ENCODE measurements at places on chromosomes 7 and 10.

DNA sequence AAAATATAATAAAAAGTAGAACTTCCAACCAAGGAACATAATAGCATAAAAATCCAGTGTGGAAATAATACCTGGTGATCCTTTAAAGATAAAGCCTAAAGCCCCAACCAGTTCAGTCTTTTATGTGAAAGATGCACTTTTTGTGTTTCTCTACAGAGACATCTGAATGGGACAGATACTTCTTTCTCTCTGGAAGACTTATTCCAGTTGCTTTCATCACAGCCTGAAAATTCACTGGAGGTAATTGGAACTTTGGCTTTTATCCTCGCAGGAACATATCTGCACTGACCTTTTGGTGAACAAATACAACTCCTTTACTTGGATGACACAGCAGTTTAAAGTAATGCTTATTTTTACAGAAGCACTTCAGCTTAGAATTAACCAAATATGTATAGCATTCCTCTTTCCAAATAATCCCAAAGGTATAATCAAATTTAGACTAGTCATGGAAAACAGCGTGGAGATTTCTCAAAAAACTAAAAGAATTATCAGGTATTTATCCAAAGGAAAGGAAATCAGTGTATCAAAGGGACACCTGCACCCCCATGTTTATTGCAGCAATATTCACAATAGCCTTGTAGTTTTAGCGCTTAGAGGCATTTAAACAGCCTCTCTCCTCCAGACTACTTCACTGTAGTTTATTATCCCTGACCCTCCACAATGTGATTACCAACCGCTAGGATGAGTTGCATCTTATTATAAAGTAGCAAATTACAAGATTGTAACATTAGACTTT lies 16.8 kb downstream of the HNRNPA2B1 start:
- no peak for DNase-seq

GRCh38 chr7:128755819-128756476 lies 16.8 kb downstream of the CALU start:
- DNase-seq: no peak

GRCh38 chr7:2604608-2605174 lies 27.1 kb upstream of the TTYH3 start:
- DNase-seq: no peak

GRCh38 chr7:149459540-149460452 lies 1.1 kb downstream of the ZNF777 start:
- peak; percentile 18 for DNase-seq

- no peak for DNase-seq
Measured at GRCh38 chr7:51237446-51238133, 79.0 kb downstream of the COBL start.

- no peak for DNase-seq
Measured at GRCh38 chr7:79400222-79400621, 53.2 kb downstream of the MAGI2 start.

GRCh38 chr7:27585781-27586447 lies 76.8 kb downstream of the HIBADH start:
- DNase-seq: no peak

DNA sequence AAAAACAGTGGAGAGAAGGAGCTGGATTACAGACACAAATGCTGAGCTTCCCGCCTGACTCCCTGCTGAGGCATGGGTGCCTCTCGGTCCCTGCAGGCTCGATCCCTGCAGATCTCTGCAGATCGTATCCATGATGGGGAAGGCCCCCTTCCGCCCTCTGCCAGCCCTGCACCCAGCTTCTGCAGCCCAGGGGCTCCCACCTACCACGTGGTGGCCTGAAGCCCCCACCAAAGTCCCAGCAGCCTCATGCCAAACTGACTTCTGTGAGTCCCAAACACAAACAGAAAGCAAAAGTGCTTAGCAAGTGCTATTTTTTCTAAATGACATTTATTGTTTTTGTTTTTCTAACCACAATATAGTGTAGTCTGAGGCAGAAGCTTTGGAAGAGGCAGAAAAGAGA lies 127.1 kb upstream of the CHST15 start:
- no peak for DNase-seq

DNA sequence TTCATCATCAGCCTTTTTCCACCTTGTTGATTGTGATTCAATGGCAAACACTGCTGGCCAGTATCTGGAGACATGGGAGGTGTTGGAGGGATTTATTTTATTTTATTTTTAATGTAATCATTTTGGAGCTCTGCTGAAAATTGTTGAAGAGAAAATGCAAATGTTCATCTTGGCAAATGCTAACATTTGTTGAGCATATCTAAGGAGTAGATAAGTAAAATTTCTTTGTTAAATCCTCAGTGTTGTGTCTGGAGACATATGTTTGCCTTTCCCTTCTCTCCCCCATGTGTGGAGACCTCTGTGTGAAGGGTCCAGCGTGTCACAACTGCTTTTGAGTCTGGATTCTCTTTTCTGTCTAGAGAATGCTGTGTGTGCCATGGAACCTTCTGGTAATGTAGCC lies 300.3 kb downstream of the FZD1 start:
- DNase-seq: no peak

GRCh38 chr10:13365243-13365642 lies 17.1 kb upstream of the SEPHS1 start:
- DNase-seq: no peak

GRCh38 chr7:41481353-41481752 lies 221.5 kb downstream of the INHBA start:
- no peak for DNase-seq

- no peak for DNase-seq
Measured at GRCh38 chr10:131658476-131659110, 242.2 kb upstream of the PPP2R2D start.

DNA sequence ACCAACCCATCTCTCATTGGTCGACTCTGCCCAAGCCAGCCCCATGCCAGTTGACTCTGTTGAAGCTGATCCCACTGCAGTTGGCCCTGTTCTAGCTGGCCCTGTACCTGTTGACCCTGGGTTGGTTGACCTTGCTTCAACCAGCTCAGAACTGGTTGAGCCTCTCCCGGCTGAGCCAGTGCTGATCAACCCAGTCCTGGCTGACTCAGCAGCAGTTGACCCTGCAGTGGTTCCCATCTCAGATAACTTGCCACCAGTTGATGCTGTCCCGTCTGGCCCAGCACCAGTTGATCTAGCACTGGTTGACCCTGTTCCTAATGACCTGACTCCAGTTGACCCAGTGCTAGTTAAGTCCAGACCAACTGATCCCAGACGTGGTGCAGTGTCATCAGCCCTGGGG lies 7.4 kb downstream of the PPRC1 start:
- no peak for DNase-seq

DNA sequence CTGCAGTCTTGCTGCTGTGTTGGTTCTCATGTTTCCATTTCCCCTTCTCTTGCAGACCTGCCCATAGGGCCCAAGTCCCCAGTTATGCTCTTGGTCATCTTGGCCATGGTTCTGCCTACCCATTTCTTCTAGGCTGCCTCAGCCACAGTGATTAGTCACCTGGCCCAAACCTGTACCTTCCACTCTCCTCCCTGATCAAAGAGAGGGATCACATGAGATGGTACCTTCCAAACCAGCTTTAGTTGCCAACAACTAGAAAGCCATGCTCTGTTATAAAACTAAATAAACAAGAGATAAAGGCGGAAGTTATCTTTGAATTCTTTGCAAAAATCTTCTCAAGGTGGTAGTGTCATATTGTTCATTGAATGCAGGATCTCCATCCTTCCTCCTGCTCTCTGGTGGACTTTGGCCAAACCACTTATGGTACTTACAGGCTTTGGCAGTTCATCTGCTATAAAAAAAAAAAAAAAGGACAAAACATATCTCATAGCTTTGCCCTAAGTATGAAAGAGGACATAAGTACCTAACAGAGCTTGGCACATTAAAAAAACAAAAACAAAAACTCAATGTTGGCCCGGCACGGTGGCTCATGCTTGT lies 25.8 kb downstream of the TACC2 start:
- DNase-seq: no peak

- no peak for DNase-seq
Measured at GRCh38 chr10:18144928-18145327, 4.7 kb downstream of the CACNB2 start.

DNA sequence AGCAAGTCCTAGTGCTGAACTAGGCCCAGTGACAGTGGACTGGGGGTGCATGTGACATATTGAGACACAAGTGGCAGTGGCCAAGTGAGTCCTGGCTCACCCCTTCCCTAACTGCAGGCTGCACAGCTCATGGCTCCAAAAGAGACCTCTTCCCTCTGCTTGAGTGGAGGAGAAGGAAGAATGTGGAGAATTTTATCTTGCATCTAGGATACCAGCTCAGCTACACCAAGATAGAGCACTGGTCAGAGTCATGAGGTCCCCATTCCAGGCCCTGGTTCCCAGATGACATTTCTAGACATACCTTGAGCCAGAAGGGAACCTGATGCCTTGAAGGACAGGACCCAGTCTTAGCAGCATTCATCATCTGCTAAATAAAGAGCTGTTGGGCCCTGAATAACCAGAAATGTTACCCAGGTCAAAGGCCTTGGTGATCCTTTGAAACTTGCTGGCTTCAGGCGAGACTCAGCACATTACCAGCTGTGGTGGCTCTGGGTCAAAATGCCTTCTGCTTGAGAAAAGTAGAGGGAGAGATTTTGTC lies 114.5 kb downstream of the CDC14C start:
- no peak for DNase-seq

DNA sequence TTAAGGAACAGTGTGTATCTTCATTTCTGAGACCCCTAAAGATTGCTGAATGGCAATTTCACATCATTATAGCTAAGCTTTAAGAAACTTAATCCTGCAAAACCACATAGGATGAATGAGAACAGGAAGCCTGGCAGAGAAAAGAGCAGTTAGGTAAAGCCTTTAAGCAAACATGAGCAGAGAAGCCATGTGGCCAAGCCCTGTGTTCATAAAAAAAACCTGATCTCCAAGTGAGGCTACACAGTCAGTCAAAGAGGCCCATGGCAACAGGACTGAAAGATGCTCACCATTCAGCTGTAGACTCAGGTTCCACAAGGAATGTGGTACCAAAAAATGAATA lies 9.3 kb downstream of the LIPA start:
- no peak for DNase-seq

DNA sequence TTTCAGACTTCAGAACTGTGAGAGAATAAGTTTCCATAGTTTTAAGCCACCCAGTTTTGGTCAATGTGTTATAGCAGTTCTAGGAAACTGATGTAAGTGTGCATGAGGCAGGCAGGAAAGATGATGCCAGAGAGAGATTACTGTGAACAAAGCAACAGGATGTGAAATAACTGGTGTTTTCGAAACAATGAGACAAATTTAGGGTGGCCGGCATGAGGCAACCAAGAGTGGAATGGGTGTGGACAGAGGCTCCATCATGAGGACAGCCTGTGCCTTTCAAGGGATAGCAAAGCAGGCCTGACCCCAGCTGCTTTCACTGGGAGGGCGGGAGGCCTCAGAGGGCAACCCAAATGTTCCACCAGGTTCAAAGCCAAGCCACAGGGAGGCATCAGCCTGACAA lies 67.3 kb upstream of the UCN3 start:
- DNase-seq: peak; percentile 39

DNA sequence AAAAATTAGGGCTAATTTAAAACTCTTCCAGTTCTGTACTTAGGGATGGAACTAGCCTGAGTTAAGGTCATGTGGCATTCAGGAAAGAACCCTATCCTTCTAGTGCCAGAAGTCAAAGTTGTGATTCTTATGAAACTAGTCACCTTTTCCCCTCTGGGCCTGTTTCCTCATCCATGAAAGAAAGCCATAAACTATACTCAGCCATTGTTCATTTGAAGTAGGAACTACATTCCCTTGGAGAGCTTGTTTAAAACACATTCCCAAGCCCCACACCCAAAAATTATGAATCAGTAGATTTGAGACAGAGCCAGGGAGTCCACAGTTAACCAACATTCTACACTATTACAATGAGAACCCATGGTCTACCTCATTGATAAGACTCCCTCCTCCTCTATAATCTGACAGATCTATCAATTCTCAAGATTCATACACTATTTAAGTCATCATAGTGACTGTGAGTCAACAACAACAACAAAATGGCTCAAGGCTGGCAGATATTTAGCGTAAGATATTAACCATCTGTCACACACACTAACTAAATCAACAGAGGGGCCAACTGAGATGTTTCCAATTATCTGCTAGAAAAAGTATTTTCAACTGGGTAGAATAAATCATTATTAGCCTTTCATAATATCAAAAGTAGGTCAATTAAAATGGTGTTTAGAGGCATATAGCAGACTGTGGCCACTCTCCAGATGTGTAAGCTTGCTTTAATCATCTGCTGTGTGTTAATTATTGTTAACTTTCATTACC lies 102.3 kb downstream of the SLC25A13 start:
- DNase-seq: no peak

DNA sequence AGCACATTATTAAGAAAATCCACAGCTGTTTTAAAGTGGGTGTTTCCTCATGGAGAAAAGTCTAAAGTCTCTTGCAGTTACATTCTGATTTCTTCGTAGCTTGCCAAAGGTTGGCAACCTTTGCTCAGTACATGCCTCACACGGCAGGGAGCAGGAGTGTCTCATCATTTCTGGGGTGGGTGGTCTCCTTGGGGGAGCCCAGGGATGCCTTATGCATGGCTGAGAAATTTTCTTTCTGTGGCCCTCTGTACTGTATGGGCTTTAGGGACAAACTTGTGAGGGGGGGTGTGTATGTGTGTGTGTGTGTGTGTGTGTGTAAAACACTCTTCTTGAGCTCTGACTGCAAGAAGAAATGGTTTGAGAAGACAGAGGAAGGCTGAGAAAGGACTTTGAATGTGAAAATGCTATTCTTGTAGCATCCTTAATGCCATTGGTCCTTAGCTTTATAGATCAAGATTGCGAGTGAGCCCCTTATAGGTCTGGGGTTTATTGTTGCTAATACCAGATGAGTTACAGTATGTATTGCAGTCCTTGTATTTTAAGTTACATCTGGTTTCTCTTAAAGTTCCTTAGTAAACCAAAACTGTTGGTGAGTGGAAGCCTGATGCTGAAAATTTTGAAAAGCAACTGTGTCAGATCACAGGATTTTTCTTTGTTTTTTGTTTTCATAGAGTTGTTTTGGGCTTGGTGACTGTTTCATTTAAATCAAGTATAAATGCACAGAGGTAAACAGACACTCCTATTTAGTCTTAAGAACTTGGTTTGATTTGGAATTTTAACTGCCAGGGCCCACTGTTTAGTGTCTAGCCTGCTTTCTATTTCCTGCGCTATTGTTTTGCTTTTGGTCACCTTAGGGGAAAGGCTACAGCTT lies 242.0 kb downstream of the BICC1 start:
- no peak for DNase-seq

- DNase-seq: no peak
Measured at GRCh38 chr7:77765481-77765880, 32.8 kb downstream of the TMEM60 start.

- no peak for DNase-seq
Measured at GRCh38 chr7:94700926-94701554, 45.1 kb upstream of the SGCE start.

GRCh38 chr7:108138911-108139310 lies 8.8 kb upstream of the LAMB4 start:
- no peak for DNase-seq

Measured in stimulated activated naive CD8-positive, alpha-beta T cell treated with anti-CD3 and anti-CD28 coated beads, Interleukin-15, amount 100 ng/mL, for 72 hours (primary cell).